ENCODE measurements at places on chromosomes 11 and 22. TPM values are rescaled to one million over a fixed set of nuclear protein-coding genes. Genes with fewer than 3 reads are reported as not detected.

GRCh38 chr22:22478470-22478869, 30.1 kb downstream of the ZNF280B start:
- DNase-seq = no peak

- DNase-seq = no peak
Measured at GRCh38 chr11:11866203-11866602, 24.4 kb downstream of the USP47 start.

DNA sequence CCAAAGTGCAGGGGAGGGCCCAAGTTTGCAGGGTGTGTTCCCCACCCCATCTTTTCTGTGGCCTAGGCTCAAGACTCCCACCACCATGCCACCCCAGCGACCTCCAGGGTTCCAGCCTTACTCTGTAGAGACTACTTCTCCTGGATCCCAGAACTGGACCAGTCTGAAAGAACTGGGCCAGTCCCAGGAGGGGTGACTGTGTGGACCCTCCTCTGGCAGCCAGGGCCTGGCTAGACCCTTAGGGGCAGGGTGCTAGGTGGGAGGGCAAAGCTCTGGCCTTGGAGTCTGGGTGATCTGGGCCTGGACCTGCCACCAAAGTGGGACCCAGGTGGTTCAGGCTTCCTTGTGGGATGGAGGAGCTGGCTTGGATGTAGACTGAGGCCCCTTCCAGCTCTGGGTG, 41.8 kb upstream of the ACCSL start:
- no peak for DNase-seq

DNA sequence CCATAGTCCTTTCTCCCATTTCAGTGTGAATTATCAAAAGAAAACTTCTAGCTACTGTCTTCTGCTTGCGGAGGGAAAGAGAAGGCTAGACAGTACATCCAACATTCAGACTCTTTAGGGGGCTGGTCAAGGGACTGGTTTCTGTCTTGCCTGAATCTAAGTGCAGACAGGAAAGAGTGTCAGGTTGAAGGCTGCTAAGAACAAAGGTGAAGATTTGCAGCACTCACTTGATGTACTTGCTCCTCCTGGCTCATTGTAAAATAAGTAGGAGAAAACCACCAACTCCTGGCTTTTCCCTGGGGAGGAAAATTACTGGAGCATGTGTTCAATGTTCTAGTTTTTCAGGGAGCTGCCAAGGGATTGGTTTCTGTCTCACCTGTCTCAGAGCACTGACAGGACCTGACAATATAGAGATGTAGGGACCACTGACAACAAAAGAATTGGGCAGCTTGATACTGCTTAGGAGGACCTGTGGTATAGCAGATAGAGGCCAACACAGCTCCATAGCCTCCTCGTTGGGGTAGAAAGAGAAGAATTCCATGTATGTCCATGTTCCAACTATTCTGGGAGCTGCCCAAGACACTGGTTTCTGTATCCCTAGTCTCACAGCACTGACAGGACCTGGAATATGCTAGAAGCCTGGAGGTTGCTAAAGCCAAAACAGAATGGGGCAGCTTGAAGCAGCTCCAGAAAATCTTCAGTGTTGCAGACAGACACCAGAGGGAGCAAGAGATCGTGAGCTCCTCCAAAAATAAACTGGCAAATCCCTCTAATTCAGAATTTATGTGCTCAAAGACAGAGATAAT, 39.7 kb upstream of the MMP12 start:
- DNase-seq = peak; percentile 19

DNA sequence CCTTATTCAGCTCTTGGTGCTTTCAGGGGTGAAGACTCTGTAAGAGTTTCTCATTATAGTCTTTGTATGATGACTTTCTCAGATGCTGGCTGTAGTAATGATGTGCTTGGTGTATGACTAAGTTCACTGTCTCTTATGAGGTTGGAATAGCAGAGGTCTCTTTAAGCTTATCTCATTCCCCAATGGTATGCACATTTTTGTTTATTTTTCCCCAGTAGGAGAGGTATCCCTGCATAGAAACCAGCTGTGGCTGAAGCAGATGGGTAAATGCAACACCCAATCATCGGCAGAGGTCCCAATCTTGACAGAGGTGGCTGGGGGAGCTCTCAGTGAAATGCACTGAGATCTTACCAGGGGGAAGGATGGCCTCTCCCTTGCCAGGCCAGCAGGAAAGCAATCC, 34.6 kb downstream of the BBOX1 start:
- DNase-seq = no peak

KRTAP5-2 gene
- polyA plus RNA-seq = not detected

- no peak for DNase-seq
Measured at GRCh38 chr11:87114093-87114492, 76.4 kb downstream of the TMEM135 start.

- DNase-seq = no peak
Measured at GRCh38 chr22:19376247-19376646, 55.3 kb downstream of the HIRA start.

DNA sequence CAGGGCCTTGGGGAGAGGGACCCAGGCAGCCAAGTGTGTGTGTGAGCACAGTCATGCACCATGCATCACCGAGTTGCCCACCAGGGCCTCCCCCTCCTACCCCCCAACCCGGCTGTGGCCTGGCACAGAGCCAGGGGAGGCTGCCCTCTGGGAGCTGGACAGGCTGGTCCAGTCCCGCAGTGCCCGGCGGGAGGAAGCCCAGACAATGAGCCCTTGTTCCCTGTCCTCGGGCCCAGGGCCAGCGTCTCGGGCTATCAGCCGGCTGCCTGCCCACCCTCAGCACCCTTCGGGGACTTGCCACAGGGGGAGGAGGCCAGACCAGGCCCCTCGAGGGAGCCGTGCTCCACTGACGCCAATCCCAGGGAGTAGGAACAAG, 4.5 kb downstream of the LRRC75B start:
- no peak for DNase-seq

GRCh38 chr11:15490535-15490934, 375.8 kb downstream of the INSC start:
- DNase-seq = no peak

DNA sequence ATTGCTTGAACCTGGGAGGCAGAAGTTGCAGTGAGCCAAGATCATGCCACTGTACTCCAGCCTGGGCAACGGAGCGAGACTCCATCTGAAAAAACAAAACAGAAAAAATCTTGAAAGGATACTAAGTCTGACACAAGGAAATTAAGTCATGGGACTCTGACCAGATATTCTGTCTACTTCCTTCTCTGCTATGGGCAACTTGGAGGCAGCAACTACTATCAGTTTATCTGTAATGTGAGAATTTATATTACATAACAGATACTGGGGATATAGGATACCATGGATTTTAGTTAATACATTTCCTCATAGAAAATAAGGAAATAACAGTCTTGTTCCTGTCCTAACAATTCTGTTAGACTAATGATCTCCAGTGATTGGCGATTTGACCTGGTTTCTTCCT, 1.6 kb upstream of the SGSM3 start:
- DNase-seq = no peak

DNA sequence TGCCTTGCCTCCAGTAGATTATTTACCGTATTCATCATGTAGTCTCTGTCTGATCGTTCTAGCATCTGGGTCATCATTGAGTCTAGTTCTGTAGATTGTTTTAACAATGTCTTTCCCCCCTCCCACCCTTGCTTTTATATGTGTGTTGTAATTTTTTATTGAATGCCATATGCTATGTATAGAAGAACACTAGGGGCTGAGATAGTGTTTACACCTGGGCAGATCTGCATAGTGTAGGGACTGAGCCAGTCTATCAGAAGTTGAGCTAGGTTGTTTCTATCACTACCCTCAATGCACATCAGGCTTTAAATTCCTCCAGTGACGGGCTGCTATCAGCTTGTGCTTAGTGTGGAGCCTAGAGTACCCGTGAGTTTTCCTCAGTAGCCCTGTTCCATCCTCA, 61.6 kb downstream of the KREMEN1 start:
- DNase-seq = no peak

CHRDL2 gene
- 2.1 TPM for polyA plus RNA-seq

NXPE4 gene
- not detected for polyA plus RNA-seq

DNA sequence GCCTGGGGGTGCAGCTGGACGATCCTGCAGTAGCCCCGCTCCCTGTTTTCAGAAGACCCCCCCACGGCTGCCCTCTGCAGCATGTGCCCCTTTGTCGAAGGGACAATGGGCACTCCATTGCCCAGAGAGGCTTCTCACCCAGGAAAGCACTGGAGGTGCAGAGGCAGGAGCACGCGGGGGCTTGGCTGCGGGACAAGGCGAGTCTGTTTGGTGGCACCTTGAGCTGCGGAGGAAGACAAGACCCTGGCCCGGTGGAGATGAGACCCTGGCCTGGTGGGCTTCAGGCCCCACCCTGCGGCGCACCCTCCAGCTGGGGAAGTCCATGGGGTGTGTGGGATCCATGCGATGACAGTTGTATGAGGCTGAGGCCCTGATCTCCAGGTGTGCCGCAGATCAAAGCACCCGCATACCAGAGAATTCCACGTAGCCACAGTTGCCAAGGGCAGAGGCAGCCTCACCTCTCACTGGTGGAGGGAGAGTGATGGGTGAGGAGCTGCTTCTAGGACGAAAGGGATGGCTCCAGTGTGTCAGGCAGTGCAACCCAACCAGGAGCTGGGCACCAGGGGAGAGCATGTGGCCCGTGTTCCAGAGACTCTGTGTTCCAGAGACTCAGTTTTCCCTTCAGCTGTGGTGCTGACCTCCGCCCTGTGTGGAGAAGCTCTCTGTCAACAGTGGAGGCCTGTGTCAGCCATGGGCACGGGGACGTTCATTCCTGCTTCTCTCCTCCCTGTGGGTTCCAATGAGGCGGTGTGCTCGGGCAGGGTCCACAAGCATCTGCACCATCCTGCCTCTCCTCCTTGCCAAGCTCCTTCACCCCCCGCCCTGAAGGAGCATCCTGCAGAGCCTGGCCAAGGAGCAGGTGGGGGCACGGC, 10.0 kb downstream of the TBX1 start:
- no peak for DNase-seq

PNPLA3 gene
- 0.39 TPM for polyA plus RNA-seq

DNA sequence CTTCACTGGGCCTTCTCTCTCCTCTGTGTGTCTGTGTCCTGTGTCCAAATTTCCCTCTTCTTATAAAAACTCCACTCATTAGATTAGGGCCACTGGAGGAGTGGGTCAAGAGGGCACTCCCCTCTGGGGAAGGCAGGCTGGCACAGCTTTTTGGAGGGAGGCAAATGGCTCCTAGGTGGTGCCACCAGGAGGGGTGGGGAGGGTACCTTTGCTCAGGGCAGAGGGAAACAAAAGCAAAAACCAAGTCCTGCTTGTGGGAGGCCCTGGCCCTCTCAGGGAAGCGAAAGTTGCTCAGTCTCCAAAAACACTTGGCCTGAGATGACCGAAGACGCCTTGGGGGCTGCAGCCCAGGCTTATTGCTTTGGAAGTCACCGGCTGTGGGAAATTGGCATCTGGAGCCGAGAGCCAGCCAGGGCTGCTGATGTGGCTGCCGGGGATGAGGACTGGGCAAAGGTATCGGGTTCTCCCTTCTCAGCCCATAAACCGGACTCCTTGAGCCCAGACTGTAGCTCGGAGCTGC, 48.2 kb upstream of the ANO1 start:
- peak; percentile 35 for DNase-seq

DNA sequence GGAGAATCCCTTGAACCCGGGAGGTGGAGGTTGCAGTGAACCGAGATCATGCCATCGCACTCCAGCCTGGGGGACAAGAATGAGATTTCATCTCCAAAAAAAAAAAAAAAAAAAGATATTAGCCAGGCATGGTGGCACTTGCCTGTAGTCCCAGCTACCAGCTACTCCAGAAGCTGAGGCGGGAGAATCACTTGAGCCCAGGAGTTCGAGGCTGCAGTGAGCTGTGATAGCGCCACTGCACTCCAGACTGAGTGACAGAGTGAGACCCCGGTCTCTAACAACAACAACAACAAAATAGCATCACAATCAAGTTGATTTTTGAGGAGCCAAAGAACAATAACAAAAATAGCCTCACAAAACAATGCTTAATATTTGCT, 2.3 kb downstream of the PMM1 start:
- DNase-seq = no peak

BTBD18 gene
- 0.15 TPM for polyA plus RNA-seq

GRCh38 chr11:94790661-94791180, 22.6 kb downstream of the AMOTL1 start:
- no peak for DNase-seq

- peak; percentile 46 for DNase-seq
Measured at GRCh38 chr22:44380756-44381486, 68.2 kb upstream of the SHISAL1 start.

- DNase-seq = no peak
Measured at GRCh38 chr11:19912958-19913892, 200.6 kb downstream of the NAV2 start.

DNA sequence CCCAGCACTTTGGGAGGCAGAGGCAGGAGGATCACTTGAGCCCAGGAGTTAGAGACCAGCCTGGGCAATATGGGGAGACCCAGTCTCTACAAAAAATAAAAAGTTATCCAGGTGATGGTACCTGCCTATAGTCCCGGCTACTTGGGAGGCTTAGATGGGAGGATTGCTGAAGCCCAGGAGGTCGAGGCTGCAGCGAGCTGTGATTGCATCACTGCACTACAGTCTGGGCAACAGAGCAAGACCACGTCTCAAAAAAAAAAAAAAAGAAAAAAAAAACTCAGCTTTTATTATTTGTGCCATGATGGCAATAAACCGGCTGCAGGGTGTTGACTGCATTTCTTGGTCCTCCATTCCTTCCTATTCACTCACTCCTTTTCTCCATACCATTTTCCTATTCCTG, 33.6 kb upstream of the TFIP11 start:
- DNase-seq = no peak

DNA sequence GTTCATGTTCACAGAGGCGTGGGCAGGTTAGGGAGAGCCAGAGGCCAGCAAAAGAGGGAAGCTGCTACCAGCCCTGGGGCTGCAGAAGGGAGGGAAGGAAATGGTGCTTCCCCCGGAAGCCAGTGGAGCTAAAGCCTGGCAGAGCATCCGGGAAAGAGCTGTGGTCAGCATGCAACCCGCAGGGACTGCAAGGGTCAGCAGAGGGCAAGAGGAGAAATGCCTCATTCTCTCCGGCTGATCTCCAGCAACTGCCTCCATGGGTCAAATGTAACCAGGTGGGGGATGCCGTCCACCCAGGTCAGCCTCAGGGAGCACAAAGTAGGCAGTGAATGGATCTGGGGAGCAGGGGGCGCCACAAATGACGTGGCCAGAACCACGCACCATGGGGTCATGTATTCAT, 36.9 kb upstream of the PRR5 start:
- DNase-seq = no peak

DNA sequence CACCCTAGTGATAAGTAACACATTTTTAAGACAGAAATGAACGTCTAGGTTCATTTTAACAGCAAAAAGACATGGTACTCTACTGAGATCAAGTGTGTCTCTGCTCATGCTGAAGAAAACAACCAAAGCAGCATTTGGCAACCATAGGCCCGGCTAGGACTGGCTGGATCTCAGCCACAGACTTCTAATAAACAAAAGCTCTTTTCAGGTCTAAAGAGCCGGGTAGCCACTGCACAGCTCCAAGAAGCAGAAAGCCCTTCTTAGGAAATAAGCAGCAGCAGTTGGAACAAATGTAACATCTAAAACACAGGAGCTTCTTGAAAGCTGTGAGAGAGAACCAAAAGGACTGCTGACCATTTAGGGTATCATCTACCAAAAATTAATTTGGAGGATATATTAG, 37.6 kb downstream of the PITPNB start:
- DNase-seq = no peak

UBE2L3 gene
- 40.5 TPM for polyA plus RNA-seq

RAB38 gene
- 2.1 TPM for polyA plus RNA-seq

RASD2 gene
- polyA plus RNA-seq = 25.4 TPM

GRCh38 chr11:61645179-61645868, 34.9 kb upstream of the DAGLA start:
- DNase-seq = no peak

GRCh38 chr11:7498193-7498592, 12.9 kb downstream of the OLFML1 start:
- DNase-seq = no peak

Measured in hindlimb muscle (tissue), 1 donor.